ENCODE measurements at places on chromosomes 11 and 22.

GRCh38 chr11:128695539-128696221, 1.8 kb downstream of the FLI1 start:
- DNase-seq, result no peak

DNA sequence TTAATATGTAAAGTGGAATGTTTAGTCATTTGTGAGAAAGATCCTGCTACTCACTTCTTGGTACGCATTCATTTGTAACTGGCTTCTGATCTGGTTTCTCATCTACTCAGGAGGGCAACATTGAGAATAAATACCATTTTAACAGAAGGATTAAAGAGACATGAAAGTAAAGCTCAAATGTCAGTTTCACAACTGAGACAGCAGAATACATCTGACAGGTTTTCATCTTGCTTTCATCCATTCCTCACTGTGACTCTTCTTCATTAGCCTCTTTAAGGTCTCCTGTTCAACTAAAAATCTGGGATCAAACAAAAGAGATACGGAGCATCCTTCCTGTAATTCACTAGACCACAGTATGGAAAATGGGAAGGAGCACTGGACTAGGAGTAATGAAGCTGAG, 31.4 kb upstream of the CCDC89 start:
- DNase-seq, result no peak

- no peak for DNase-seq
Observed at GRCh38 chr22:24217384-24217783, 27.5 kb downstream of the GGT5 start.

GRCh38 chr11:36251823-36252222, 37.4 kb downstream of the COMMD9 start:
- DNase-seq, result no peak

- no peak for DNase-seq
Observed at GRCh38 chr22:19656541-19657251, 57.6 kb upstream of the SEPTIN5 start.

All from DMS153 (cell line).